ENCODE measurements at places on chromosomes 5 and 9.
A peak's percentile ranks its signal among the peaks of the same experiment; 100 is the strongest.

- DNase-seq = no peak
- H3K27me3 ChIP-seq = no peaks in the 10 kb centered on the region
Observed at GRCh38 chr5:178524093-178524882, 65.9 kb downstream of the COL23A1 start.

DNA sequence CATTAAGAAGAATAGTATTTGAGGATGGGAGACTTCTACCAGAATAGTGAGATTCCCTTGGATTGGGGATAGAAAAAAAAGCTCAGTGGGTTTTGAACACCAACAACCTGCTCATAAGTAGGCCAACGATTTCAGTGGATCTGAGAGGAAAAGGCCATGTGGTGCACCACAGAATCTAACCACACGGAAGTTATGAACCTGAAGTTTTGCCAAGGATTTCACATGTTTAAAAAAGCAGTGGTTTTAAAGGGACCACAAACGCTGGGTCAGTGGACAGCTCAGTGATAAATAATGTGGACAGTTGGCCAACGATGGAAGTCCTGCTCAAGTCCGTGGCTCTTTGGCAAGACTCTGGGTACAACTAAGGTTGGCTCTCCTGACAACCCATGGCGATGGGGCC, 107.2 kb upstream of the TXNDC8 start:
- no peak overlapping the region for H3K27ac ChIP-seq
- H3K27me3 ChIP-seq = no peaks in the 10 kb centered on the region

DNA sequence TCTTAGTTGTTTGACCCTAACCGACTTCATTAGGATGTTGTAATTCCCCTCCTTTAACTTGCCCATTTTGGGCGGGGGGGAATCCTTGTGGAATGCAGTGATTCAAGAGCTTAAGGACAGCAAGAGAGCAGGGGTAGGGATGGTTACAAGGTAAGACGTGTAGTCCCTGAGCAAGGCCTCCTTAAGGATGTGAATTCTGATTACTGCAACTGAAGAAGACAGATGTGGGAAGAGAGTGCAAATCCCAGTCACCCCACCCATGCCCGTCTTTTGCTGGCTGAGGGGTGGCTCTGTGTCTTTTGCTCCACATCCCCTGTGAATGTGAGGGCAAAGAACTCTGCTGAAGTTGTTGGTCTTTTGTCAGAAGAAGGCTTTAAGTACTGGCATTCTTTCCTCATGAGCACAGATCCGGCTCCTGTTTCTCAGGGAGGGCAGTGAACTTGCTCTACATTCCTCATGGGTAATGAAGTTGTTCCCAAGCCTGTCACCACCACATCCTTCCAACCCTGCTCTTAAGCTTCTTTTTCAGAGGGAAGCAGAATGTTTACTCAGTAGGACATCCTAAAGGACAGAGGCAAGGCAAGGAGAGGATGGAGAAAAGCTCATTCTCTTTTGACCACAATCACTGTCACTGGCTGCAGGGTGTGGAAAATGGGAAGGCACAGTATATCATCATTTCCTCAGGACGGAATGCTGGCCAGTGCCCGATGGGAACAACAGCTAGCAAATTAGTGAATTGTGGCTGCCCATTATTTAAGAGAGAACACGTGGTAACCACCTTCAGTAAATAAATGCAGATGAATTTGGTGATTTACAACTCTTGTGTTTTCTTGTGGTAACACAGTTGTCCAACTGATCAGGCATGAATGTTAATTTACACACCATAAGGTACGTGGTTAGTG, 61.5 kb downstream of the RAI14 start:
- H3K27ac ChIP-seq = no peak overlapping the region
- no peaks in the 10 kb centered on the region for H3K27me3 ChIP-seq
- DNase-seq = peak; percentile 23
- no peak overlapping the region for H3K4me3 ChIP-seq
- H3K36me3 ChIP-seq = peaks cover 21% of the 10 kb centered on the region

- H3K4me1 ChIP-seq = peaks cover 5% of the 10 kb centered on the region
- no peaks in the 10 kb centered on the region for H3K27me3 ChIP-seq
- no peaks in the 10 kb centered on the region for H3K36me3 ChIP-seq
- H3K4me3 ChIP-seq = no peak overlapping the region
Observed at GRCh38 chr5:34521628-34522290, 134.4 kb upstream of the RAI14 start.

- no peak overlapping the region for H3K4me3 ChIP-seq
- peaks cover 6% of the 10 kb centered on the region for H3K36me3 ChIP-seq
- H3K27me3 ChIP-seq = no peaks in the 10 kb centered on the region
- DNase-seq = no peak
- no peak overlapping the region for H3K27ac ChIP-seq
- H3K4me1 ChIP-seq = peaks cover 10% of the 10 kb centered on the region
Observed at GRCh38 chr9:113588242-113588810, 124.8 kb downstream of the RGS3 start.

GRCh38 chr5:9892696-9893095, 262.5 kb upstream of the TAS2R1 start:
- no peaks in the 10 kb centered on the region for H3K36me3 ChIP-seq
- DNase-seq = no peak
- H3K4me3 ChIP-seq = no peak overlapping the region
- no peaks in the 10 kb centered on the region for H3K27me3 ChIP-seq

GRCh38 chr9:126646162-126646561, 32.4 kb downstream of the LMX1B start:
- peaks cover 100% of the 10 kb centered on the region for H3K27me3 ChIP-seq
- no peaks in the 10 kb centered on the region for H3K36me3 ChIP-seq
- DNase-seq = no peak
- no peak overlapping the region for H3K4me3 ChIP-seq

- no peak for DNase-seq
- no peaks in the 10 kb centered on the region for H3K4me1 ChIP-seq
- peaks cover 17% of the 10 kb centered on the region for H3K36me3 ChIP-seq
- H3K27me3 ChIP-seq = no peaks in the 10 kb centered on the region
- H3K27ac ChIP-seq = no peak overlapping the region
Observed at GRCh38 chr9:132935026-132935425, 9.4 kb downstream of the TSC1 start.

DNA sequence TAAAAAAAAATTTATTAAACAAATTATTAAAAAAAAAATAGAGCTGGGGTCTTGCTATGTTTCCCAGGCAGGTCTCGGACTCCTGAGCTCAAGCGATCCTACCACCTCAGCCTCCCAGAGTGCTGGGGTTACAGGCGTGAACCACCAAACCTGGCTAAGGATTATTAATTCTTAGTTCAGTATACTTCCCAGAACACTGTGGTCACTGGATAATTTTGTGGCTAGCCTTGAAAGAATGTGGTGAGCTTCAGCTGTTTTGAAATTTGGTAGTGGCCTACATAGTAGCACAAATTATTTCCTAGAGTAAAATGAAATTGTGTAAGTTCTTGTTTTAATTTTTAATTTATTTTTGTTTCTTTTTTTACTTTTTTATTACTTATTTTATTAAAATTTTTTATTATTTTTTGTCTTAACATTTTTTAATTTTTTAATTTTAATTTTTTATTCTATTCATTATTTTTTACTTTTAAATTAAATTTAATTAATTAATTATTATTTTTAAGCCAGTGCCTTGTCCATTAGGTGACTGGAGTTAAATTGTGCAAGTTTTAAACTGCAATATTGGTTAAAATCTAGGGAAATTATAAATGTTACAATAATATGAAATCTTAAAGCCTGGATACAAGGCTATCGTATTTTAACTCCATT, 23.0 kb downstream of the ARRDC3 start:
- DNase-seq = no peak
- no peaks in the 10 kb centered on the region for H3K36me3 ChIP-seq
- no peak overlapping the region for H3K27ac ChIP-seq
- H3K4me3 ChIP-seq = no peak overlapping the region
- H3K4me1 ChIP-seq = no peaks in the 10 kb centered on the region

- peaks cover 3% of the 10 kb centered on the region for H3K4me1 ChIP-seq
- no peak overlapping the region for H3K4me3 ChIP-seq
- peaks cover 4% of the 10 kb centered on the region for H3K27me3 ChIP-seq
- H3K27ac ChIP-seq = no peak overlapping the region
- no peaks in the 10 kb centered on the region for H3K36me3 ChIP-seq
Observed at GRCh38 chr5:17024686-17025180, 88.6 kb upstream of the MYO10 start.

DNA sequence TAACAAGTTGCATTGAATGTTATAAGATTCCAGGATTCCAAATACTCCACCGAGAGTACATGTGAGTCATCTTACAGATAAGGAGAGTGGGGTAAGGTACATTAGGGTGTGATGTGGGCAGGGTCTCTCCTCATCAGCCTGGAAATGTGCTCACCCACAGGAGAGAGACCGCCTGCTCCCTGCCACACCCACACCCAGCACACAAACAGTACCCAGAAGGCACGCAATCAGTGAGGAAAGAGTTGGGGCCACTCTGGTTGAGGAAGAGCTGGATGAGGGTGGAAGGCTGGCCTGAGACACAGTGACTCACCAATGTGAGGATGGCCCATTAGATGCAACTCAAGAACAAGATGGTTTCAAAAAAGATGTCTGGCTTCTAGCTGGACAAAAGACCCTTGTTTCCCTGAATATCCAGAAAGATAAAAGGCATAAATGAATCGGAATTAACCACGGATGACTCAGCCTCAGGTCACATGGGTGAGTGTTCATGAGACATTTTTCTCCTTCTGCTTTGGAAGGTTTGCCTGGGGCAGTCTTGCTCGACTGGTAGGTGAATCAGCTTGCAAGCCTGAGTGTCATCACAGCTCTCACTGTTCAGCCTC, 51.1 kb upstream of the LHFPL2 start:
- no peaks in the 10 kb centered on the region for H3K36me3 ChIP-seq
- H3K4me3 ChIP-seq = no peak overlapping the region
- DNase-seq = no peak

- no peak overlapping the region for H3K27ac ChIP-seq
- DNase-seq = no peak
Observed at GRCh38 chr9:105459336-105459735, 11.5 kb downstream of the FSD1L start.

GRCh38 chr5:147935032-147935431, 28.7 kb upstream of the C5orf46 start:
- no peaks in the 10 kb centered on the region for H3K36me3 ChIP-seq
- peak; percentile 11 for DNase-seq
- H3K4me1 ChIP-seq = no peaks in the 10 kb centered on the region
- H3K27me3 ChIP-seq = no peaks in the 10 kb centered on the region
- H3K4me3 ChIP-seq = no peak overlapping the region

- no peak overlapping the region for H3K27ac ChIP-seq
- no peaks in the 10 kb centered on the region for H3K27me3 ChIP-seq
- no peaks in the 10 kb centered on the region for H3K36me3 ChIP-seq
- no peak for DNase-seq
- no peaks in the 10 kb centered on the region for H3K4me1 ChIP-seq
Observed at GRCh38 chr9:99336005-99336404, 113.9 kb downstream of the SEC61B start.

GRCh38 chr5:124110942-124111341, 599.0 kb downstream of the CSNK1G3 start:
- no peak for DNase-seq
- H3K4me3 ChIP-seq = no peak overlapping the region
- H3K4me1 ChIP-seq = no peaks in the 10 kb centered on the region

DNA sequence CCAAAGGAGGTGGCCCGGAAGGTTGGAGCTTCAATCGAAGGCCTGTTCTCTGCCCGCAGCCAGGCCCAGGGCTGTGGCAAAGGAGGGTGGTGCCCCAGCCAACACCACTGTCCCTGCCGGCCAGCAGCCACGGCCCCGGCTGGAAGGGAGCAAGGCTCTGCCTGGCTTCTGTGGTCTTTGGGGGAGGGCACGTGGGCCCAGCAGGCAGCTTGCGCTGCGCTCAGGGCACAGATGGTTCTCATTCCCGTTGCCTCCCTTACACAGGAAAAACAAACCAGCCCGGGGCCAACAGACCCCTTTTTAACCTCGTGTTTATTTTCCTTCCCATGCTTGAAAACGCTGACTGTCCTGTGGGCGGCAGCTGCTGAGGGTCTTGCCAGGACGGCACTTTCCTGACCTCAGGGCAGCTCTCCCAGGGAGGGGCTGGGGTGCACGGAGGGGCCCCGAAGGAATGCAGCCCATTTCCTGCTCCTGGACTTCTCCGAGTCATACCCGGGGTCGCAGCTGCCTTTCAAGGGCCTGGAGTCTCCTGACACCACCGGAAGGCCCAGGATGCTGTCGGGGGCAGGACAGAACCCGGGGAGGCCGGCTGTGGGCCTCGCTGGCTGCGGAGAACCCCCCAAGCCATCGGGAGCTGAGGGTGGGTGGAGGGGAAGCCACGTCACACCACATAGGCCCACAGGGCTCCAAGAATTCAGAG, 1.1 kb upstream of the GPSM1 start:
- H3K36me3 ChIP-seq = no peaks in the 10 kb centered on the region
- H3K4me1 ChIP-seq = peaks cover 27% of the 10 kb centered on the region
- H3K4me3 ChIP-seq = peak overlapping the region; percentile 92
- DNase-seq = no peak

GRCh38 chr5:55467862-55468551, 66.8 kb downstream of the PLPP1 start:
- H3K4me3 ChIP-seq = no peak overlapping the region
- H3K27me3 ChIP-seq = no peaks in the 10 kb centered on the region
- H3K27ac ChIP-seq = no peak overlapping the region
- no peaks in the 10 kb centered on the region for H3K4me1 ChIP-seq

DNA sequence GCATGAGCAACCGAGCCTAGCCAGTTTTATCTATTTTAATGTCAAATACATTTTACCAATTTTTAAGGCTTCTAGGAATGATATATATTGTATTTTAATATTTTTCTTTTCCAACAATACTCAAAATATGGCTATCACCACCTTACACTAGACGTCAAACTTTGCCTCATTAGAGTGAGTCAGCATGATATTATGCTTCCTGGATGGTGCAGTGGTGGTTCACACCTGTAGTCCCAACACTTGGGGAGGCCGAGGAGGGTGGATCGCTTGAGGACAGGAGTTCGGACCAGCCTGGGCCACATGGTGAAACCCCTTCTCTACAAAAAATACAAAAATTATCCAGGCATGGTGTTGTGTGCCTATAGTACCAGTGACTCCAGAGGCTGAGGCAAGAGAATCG, 7.3 kb upstream of the CDC14B start:
- no peak overlapping the region for H3K4me3 ChIP-seq
- DNase-seq = no peak
- peaks cover 3% of the 10 kb centered on the region for H3K27me3 ChIP-seq
- H3K4me1 ChIP-seq = no peaks in the 10 kb centered on the region
- no peaks in the 10 kb centered on the region for H3K36me3 ChIP-seq
- H3K27ac ChIP-seq = no peak overlapping the region

GRCh38 chr9:125634040-125634717, 72.8 kb downstream of the MAPKAP1 start:
- no peak overlapping the region for H3K4me3 ChIP-seq
- no peak for DNase-seq
- no peaks in the 10 kb centered on the region for H3K27me3 ChIP-seq
- peaks cover 3% of the 10 kb centered on the region for H3K4me1 ChIP-seq

GRCh38 chr5:178425621-178426068, 164.5 kb downstream of the COL23A1 start:
- H3K4me1 ChIP-seq = peaks cover 36% of the 10 kb centered on the region
- H3K4me3 ChIP-seq = no peak overlapping the region
- H3K27ac ChIP-seq = no peak overlapping the region
- no peaks in the 10 kb centered on the region for H3K27me3 ChIP-seq
- no peak for DNase-seq

- no peaks in the 10 kb centered on the region for H3K36me3 ChIP-seq
- no peaks in the 10 kb centered on the region for H3K4me1 ChIP-seq
- peak; percentile 63 for DNase-seq
- H3K4me3 ChIP-seq = no peak overlapping the region
- H3K27ac ChIP-seq = no peak overlapping the region
Observed at GRCh38 chr5:91419571-91420537, 36.7 kb upstream of the ARRDC3 start.

GRCh38 chr5:10323588-10324488, 16.1 kb upstream of the CMBL start:
- no peak overlapping the region for H3K27ac ChIP-seq
- no peak overlapping the region for H3K4me3 ChIP-seq
- no peaks in the 10 kb centered on the region for H3K27me3 ChIP-seq
- DNase-seq = no peak
- no peaks in the 10 kb centered on the region for H3K4me1 ChIP-seq

Data from neuronal stem cell (in vitro differentiated cells).